ENCODE measurements at places on chromosomes 7 and 10. TPM values are rescaled to one million over a fixed set of nuclear protein-coding genes. Genes with fewer than 3 reads are reported as not detected.

The ADRB1 gene
- 0.24 TPM for total RNA-seq

The OR6V1 gene
- not detected for total RNA-seq

The SOSTDC1 gene
- total RNA-seq = 0.70 TPM

The AFAP1L2 gene
- 6.5 TPM for total RNA-seq

The DGKI gene
- total RNA-seq = 0.39 TPM

The MORN4 gene
- 17.6 TPM for total RNA-seq

The FOXI2 gene
- 1.1 TPM for total RNA-seq

The HTR7 gene
- total RNA-seq = 41.0 TPM

The IL6 gene
- total RNA-seq = not detected

The CCDC7 gene
- 0.47 TPM for total RNA-seq

The PROSER2 gene
- 5.6 TPM for total RNA-seq

The PNLIPRP3 gene
- not detected for total RNA-seq

The WIPF3 gene
- 5.9 TPM for total RNA-seq

The ZNF786 gene
- total RNA-seq = 19.8 TPM

The ZNF804B gene
- total RNA-seq = not detected

The MAGI2 gene
- total RNA-seq = 26.4 TPM

The INHBA gene
- total RNA-seq = 0.94 TPM

DNA sequence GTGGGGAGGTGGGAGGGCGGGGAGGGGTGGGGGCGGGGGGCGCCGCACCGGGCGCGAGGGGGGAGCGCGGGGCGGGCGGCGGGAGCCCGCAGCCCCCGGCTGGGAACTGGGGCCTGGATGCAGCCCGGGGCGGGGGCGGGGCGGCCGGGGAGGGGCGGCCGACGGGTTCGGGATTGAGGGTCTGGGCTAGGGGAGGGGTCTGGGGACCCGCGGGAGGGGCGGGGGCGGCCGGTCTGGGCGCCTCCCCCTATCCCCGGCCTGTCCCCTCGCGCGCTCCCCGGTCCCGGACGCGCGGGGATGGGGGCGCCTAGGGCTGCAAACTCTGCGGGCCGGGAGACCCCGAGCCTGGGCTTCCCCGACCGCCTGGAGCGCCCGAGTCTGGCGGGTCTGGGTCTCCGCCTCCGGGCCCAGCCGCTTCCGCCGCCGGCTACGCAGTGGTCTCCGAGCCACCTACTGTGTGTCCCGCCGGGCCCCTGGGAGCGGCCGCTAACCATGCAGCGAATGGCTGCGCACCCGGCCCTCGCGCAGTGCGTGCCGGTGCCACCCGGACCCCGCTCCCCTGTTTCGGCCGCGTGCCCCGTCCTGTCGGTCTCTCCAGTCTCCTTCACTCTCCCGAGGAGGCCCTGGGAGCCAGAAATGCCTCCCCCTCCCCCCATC lies 375 bp upstream of the FGF8 start:
- DNase-seq = peak; percentile 52
- H3K27me3 ChIP-seq = peaks cover 75% of the 10 kb centered on the region
- no peaks in the 10 kb centered on the region for H3K36me3 ChIP-seq
- peaks cover 61% of the 10 kb centered on the region for H3K4me1 ChIP-seq

GRCh38 chr7:98334081-98334480 lies 52.6 kb downstream of the BRI3 start:
- no peak for DNase-seq
- no peak overlapping the region for H3K27ac ChIP-seq
- H3K4me1 ChIP-seq = peaks cover 3% of the 10 kb centered on the region
- H3K36me3 ChIP-seq = no peaks in the 10 kb centered on the region
- H3K27me3 ChIP-seq = no peaks in the 10 kb centered on the region

GRCh38 chr7:18004372-18004771 lies 23.3 kb downstream of the PRPS1L1 start:
- H3K4me1 ChIP-seq = 0 out of 2 replicates have a peak, but pooled peaks cover 12% of the 10 kb centered on the region
- no peaks in the 10 kb centered on the region for H3K36me3 ChIP-seq
- H3K27ac ChIP-seq = peak overlapping the region; percentile 80
- DNase-seq = peak; percentile 48

DNA sequence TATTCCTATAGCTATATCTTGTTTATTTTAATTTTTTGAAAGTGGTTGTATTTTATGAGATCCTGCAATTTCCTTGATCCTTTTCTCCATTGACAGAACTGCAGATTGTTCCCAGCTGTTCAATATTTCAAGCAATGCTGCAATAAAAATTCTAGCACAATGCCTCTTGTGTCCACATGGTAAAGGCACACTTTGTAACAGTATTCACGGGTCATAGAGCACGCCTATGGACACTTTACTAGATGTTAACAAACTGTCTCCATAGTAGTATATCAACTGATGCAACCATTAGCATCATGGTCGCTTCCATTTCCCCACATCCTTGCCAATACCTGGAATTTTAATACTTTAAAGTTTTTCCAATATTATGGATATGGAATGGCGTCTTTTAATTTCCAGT lies 123.9 kb upstream of the FZD8 start:
- H3K27ac ChIP-seq = no peak overlapping the region
- H3K36me3 ChIP-seq = no peaks in the 10 kb centered on the region
- H3K4me3 ChIP-seq = no peak overlapping the region
- H3K27me3 ChIP-seq = no peaks in the 10 kb centered on the region
- DNase-seq = no peak

GRCh38 chr10:28201410-28202400 lies 101.2 kb downstream of the MPP7 start:
- DNase-seq = no peak
- no peak overlapping the region for H3K27ac ChIP-seq
- no peaks in the 10 kb centered on the region for H3K4me1 ChIP-seq

DNA sequence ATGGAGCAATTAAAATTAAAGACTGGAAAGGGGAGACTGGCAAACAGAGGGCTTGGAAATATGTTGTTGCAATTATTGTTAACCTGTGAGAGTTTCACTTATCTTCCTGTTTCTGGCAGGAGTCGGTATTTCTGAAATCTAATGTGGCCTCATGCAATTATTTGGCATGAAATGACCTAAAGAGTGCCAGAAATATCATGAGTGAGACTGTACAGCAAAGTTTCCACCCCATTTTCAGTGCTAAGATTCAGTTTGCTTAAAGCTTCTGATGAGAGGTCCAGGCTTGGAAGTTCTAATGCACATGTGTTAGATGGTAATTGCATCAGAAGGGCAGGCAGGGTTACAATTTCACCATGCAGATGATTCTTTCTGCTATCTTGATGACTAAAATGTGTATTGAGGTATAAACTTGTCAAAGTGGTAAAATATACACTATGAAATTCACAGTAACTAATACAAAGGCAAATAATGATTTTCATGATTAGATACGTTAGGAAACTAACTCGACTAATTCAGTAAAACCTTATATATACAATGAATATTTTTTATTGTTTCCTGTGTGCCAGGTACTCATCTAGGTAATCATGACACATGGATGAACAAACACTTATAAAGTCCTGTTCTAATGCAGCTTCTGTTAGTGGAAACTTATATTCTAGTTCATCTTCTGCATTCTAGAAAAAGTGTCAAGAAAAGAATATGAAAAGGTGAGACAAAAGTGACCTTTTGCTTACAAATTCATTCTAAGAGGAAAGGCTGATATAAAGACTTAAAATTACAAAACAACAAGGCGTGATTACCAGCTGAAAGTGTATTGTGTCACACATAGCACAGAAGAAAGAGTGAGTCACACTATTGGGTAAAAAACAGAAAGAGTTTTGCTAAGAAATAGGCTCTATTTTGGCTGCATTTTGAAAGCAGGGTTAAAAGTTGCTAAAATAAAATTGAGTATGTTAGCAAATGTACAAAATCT lies 533.4 kb upstream of the SEMA3D start:
- no peaks in the 10 kb centered on the region for H3K27me3 ChIP-seq
- peak; percentile 16 for DNase-seq
- no peaks in the 10 kb centered on the region for H3K36me3 ChIP-seq
- H3K4me1 ChIP-seq = peaks cover 7% of the 10 kb centered on the region
- no peak overlapping the region for H3K4me3 ChIP-seq
- no peak overlapping the region for H3K27ac ChIP-seq

DNA sequence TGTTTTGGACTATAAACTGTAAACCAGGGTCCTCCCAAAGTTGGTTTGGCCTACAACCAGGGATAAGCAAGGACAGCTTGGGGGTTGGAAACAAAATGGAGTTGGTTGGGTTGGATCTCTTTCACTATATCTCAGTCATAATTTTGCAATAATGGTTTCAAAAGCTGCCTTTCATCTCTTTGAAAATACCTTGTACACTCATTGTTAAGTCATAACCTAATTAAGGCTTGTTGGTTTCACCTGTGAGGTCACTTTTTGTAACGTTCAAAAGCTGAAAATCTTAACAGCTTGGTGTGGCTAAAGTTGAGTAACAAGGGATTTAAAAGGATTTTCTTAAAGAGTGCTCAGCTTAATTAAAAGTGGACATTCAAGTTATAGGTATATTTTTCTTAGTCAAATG lies 476.1 kb downstream of the IPMK start:
- H3K4me1 ChIP-seq = peaks cover 10% of the 10 kb centered on the region
- H3K4me3 ChIP-seq = no peak overlapping the region
- no peaks in the 10 kb centered on the region for H3K36me3 ChIP-seq

DNA sequence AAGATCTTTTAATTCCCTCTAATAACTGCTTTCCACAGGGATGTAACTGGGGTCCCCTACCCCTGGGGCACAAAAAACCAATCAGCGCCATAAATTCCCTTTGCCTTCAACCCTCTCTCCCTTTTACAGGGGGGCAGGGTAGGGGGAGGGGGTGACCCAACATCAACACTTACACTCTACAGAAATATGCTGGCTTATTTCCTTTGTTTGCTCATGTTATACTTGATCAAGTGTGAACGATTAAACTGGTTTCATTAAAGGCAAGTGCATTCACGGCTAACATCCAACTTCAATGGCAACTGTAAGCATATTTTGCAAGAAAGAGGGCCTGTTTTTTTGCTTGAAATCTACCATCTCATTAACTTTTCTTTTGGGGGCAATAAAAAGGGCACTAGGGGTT lies 2.9 kb downstream of the CTBP2 start:
- peaks cover 40% of the 10 kb centered on the region for H3K4me1 ChIP-seq
- H3K4me3 ChIP-seq = peak overlapping the region; percentile 90
- no peaks in the 10 kb centered on the region for H3K27me3 ChIP-seq

DNA sequence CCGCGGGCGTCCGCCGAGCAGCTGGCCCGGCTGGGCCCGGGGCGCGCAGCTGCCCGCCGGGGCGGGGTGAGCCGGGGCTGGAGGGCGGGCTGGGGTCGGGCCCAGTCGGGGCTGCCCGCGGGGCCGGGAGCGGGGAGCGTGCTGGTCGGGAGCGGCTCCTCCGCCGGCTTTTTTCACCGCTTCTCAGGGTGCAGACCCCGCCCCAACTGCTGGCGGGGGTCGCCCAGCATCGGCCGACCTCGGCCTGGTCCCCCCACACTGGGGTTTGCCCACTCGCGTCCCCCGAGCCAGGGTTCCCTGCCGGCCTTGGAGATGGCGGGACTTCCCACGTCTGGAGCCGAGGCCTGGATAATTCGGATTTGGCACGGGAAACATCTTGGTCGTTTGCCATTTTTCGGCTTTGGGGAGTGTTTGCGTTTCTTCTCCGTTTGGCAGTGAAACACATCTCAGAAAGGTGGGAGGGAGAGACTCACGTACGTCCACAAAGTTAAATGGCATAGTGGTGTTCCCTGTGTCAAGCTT lies 432 bp downstream of the TMEM248 start:
- H3K27ac ChIP-seq = peak overlapping the region; percentile 42
- peaks cover 8% of the 10 kb centered on the region for H3K4me1 ChIP-seq
- DNase-seq = peak; percentile 48
- no peaks in the 10 kb centered on the region for H3K27me3 ChIP-seq
- H3K36me3 ChIP-seq = no peaks in the 10 kb centered on the region

- no peak overlapping the region for H3K4me3 ChIP-seq
- H3K27me3 ChIP-seq = no peaks in the 10 kb centered on the region
- H3K27ac ChIP-seq = no peak overlapping the region
- H3K36me3 ChIP-seq = no peaks in the 10 kb centered on the region
- DNase-seq = no peak
Observed at GRCh38 chr10:49381111-49381900, 14.6 kb downstream of the DRGX start.

GRCh38 chr7:33979807-33980355 lies 74.5 kb downstream of the BMPER start:
- no peak for DNase-seq
- H3K36me3 ChIP-seq = no peaks in the 10 kb centered on the region
- H3K27me3 ChIP-seq = no peaks in the 10 kb centered on the region

DNA sequence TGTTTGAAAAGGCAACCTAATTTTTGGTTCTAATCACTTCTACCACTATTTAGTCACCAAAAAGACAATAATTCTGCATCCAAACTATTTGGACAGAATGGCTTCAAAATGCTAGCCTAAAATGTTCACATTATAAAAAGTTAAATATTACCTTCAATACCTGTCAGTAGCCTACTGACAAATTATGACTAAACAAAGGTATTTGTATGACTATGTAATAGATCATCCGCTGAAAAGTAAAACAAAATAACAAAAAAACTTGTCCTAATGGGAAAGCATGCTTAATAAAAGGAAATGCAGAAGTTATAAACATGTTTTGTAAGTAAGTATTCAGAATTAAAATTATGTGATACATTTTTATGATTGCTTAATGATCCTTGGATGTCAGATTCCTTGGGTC lies 36.6 kb downstream of the CD36 start:
- H3K4me3 ChIP-seq = no peak overlapping the region
- no peaks in the 10 kb centered on the region for H3K27me3 ChIP-seq
- DNase-seq = no peak

- no peak overlapping the region for H3K4me3 ChIP-seq
- H3K36me3 ChIP-seq = no peaks in the 10 kb centered on the region
- H3K4me1 ChIP-seq = peaks cover 16% of the 10 kb centered on the region
Observed at GRCh38 chr10:87945984-87946383, 82.6 kb downstream of the PTEN start.

GRCh38 chr10:97894092-97894491 lies 44.4 kb downstream of the GOLGA7B start:
- no peak overlapping the region for H3K4me3 ChIP-seq
- no peaks in the 10 kb centered on the region for H3K27me3 ChIP-seq
- peaks cover 10% of the 10 kb centered on the region for H3K4me1 ChIP-seq

DNA sequence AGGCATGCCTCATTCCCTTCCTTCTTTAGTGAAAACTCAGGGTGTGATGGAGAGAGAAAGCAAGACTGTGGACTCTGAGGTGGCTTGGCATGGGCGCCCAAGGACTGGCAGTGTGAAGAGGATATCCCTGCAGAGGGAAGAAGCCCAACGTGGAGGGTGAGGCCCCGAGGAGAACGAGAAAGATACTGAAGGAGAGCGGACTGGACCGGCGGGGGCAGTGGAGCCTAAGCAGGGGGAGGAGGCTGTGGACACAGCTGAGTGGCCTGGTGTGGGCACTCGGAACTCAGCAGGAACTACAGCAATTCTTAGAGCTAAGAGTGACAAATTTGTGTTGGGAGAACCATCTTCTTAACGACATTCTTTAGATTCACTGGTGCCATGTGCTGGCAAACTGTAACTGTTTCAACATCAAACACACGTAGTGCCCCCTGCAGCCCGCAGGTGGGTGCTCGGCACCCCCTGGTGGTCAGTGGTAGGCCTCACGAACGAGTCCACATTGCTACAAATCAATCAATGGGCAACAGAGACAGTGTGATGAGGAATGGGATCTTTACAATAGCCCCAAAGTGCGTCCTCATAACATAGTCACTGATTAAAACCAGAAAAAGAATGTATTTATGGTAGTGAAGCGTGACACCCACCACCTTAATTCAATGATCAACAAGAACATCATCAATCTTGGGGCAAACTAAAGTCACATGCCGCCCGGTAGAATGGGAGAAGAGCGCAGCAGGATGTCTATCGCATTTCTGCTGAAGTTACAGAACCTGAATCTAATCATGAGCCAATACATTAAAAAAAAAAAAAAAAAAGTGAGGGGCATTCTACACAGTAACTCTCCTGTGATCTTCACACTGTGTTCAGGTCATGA lies 2.0 kb upstream of the SFTPA1 start:
- H3K27ac ChIP-seq = no peak overlapping the region
- peaks cover 3% of the 10 kb centered on the region for H3K4me1 ChIP-seq
- no peak overlapping the region for H3K4me3 ChIP-seq

GRCh38 chr10:101525848-101526247 lies 62.2 kb downstream of the POLL start:
- no peak overlapping the region for H3K27ac ChIP-seq
- H3K27me3 ChIP-seq = no peaks in the 10 kb centered on the region
- no peaks in the 10 kb centered on the region for H3K36me3 ChIP-seq
- no peak overlapping the region for H3K4me3 ChIP-seq
- DNase-seq = no peak

All from GM23338 (cell line).